ENCODE measurements at places on chromosomes 6 and 20. TPM values are rescaled to one million over a fixed set of nuclear protein-coding genes. Genes with fewer than 3 reads are reported as not detected.

- no peak for DNase-seq
These were observed 479.7 kb upstream of the MARCKS start for GRCh38 chr6:113377362-113377942.

GRCh38 chr20:20407891-20408805 lies 40.2 kb downstream of the INSM1 start:
- peak; percentile 47 for DNase-seq

DNA sequence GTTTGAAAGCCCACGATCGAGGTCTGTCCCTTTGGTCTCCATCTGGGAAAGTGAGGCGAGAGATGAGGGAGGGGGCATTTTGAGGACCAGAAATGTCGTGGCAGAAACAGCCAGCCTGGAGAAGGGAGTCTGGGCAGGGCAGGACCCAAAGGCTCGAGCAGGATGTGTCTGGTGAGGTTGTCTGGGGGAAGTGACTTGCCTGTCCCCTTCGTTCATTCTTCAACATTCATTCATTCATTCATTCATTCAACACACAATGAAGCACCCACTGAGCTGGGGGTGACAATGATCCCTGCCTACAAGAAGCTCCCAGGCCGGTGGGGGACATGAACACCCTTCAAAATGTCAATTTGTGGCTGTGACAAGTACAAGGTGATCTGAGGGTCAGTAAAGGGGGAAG lies 80.5 kb downstream of the CEBPB start:
- DNase-seq = no peak

DNA sequence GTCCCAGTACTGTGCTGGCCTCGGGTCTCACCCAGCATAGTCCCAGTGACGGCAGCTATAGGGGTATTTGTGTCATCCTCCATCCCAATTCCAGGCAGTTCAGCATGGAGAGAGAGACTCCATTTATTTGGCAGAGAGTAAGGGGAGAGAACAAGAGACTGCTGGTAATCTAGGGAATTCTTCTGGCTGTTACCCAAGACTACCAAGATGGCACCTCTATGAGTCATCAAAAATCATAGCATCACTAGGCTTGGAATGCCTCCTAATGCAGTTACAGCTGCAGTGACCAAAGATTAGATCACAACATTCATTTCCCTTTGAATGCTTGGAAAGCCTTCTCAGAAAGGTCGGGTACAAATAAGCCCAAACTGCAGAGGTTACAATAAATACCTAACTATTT lies 660.4 kb upstream of the FLRT3 start:
- peak; percentile 36 for DNase-seq

- DNase-seq = peak; percentile 4
These were observed 9.8 kb downstream of the RGS17 start for GRCh38 chr6:153121311-153121710.

GRCh38 chr6:63307581-63308246 lies 12.1 kb downstream of the LGSN start:
- peak; percentile 11 for DNase-seq

- no peak for DNase-seq
These were observed 35.8 kb upstream of the PHACTR3 start for GRCh38 chr20:59568509-59569024.

DNA sequence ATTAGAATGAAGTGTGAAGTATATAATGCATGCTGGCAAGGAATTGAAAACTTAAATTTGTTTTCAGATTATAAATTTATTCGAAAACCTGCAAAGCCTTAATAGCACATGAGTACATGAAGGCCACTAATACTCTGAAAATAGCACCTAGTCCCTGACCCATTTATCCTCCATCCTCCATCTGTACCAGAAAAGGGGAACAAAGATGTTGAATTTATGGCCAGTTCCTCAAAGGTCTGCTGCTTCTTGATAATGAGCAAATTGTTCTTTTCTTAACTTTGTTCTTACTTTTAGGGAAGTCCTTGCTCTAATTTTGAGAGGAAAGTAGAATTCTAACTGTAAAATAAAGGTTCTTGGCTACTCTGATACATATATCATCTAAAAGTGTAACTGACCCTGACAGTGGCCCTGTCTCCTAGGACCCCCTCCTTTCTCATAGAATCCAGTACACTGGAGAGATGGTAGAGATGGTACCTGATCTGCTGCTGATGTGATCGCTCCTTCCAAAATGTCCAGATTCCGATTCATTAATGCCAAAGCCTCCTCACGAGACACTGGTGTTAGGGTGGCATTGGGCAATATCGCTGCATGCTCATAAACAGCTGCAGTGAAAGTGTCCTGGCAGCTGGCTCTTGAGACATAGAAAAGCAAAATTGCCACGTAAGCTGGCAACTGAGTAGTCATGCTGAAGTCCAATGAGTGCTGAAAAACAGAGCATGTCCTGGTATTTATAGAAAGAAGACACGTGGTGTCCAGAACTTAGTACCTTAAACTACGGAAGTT lies at the start of gene VNN1:
Gene VNN1 (minus strand): TSS at position 704 of the 783 bp plus-strand sequence. CDS start 20 bp downstream, at position 684.
- no peak for DNase-seq

- no peak for DNase-seq
These were observed 330.5 kb downstream of the TFAP2A start for GRCh38 chr6:10084111-10084986.

- DNase-seq = peak; percentile 7
These were observed 591.9 kb downstream of the DOK5 start for GRCh38 chr20:55067158-55067825.

DNA sequence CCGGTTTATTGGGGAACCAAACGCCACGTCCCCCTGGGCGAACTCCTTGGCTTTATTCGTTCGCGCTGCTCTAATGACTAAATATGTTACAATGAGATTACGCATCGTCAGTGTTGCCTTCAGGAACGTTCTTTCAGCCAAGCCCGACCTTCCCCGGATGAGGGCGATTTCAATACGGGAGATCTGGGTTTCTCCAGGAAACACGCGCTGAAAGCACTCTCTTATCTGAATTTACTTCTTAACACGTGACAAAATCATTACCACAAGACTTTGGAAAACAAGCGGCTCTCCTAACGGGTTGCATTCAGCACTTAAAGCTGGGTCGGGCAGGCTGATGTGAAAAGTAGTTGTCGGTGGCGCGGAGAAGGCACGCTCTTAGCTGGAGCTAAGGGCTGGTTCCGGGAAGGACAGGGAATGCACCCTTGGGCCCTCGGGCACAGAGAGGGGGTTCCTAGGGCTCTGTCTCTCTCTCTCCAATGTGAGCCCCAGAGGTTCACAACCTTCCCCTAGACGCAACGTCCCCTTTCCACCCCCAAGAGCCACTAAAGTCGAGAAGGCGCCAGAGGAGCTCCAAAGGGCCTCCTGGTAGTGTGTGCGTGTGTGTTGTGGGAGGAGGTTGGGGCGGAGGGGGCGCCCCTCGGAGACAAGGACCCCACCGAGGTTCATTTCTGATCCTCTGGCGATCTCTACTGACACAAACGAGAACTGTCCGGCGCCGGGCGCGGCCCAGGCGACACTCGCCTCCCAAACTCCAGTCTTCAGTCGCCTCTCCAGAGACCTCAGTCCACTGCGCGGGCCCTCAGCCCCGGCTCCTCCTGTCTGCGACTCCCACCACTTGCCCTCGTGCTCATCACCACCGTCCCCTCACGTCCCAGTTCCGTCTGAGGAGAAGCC lies 7.1 kb upstream of the NKX2-2 start:
- peak; percentile 33 for DNase-seq

- DNase-seq = no peak
These were observed at the start of gene SPATS1 for GRCh38 chr6:44342489-44342888. Gene SPATS1, plus strand, starts transcription at chr6:44342650. Its CDS starts 446 bp downstream, at chr6:44343096.

GRCh38 chr20:46501337-46501942 lies 11.9 kb downstream of the ZNF334 start:
- no peak for DNase-seq

DNA sequence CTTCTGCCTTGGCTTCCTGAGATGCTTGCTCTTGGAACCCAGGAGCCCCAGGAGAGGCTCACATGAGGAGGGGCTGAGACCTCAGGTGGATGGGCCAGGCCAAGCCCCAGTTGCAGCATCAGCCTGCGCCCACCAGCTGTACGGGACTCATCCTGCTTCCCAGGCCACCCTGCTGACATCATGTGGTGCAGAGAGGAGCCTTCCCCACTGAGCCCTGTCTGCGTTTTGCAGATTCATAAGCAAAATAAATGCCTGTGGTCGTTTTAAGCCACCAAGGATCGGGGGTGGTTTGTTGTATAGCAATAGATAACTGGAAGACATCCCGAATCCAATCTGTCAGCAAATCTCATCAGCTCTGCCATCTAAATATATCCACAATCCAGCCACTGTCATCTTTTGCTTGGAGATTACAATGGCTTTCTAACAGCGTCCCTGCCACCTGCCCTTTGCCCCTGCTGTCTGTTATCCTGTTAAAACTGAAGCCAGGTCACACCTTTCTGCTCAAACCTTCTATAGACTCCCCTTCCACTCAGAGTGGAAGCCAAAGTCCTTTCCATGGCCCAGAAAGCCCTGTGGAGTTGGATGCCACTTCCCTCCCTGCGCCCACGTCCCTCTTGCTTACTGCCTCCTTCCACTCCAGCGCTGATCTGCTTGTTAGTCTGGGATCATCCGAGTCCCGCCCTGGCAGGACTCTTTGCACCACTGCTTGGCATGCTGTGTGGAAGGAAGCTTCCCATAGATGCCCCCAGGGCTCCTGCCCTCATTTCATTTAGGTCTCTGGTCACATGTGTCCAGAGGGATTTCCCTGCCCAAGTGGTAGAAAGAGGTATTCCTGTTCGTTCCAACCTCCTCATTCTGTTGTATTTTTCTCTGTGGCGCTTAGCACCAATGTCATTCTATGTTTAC lies 24.0 kb upstream of the MLN start:
- no peak for DNase-seq

GRCh38 chr6:26478985-26479278 lies 21.2 kb upstream of the BTN1A1 start:
- no peak for DNase-seq

DNA sequence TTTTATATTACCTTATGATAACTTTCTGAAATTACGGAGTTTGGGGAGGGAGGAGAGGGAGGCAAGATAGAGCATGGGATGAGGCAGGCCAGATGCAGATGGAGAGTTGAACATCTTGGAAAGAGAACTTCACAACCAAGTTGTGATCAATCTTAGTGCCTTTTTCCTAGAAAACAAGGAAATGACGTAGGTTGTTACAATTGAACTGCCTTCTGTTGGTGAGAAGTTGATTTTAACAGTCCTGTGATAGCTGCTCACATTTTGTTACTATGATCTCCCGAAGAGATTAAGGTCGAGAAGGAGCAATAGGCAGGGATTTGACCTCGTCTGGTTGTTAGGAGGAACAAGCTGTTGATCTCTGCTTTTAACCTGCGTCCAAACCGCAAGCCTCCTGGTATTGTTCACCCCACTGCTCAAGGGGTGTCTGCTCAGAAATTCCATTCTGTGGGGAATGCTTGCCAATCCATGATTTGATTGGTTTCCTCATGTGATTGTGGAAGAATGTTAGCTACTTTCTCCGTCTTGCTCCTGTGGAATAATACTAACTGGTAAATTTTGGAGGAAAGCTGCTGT lies 35.1 kb downstream of the TIAM2 start:
- DNase-seq = peak; percentile 40

- DNase-seq = no peak
These were observed 44.2 kb upstream of the RNF24 start for GRCh38 chr20:4059606-4060005.

- no peak for DNase-seq
These were observed 65.5 kb downstream of the TRMT11 start for GRCh38 chr6:126051791-126052190.

GRCh38 chr6:33490621-33491020 lies 36.2 kb downstream of the ZBTB9 start:
- DNase-seq = no peak

DNA sequence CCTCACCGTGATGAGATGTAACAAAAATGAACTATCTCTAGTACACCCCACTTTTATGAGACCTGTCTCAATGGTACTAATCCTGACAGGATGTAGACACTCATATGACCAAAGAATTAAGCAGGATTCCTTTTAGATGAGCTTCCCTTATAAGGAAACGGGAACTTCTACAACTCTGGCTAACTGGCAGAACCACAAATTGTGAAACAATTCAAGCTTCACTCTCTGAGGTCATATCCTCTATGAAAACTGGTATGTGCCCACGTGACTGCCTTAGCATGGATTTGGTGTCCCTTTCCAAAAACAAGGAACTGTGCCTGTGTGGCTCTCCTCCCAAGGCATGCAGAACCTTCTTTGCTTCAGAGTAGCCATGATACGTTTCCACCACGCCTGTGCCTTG lies 14.1 kb upstream of the CPNE5 start:
- DNase-seq = peak; percentile 85

DNA sequence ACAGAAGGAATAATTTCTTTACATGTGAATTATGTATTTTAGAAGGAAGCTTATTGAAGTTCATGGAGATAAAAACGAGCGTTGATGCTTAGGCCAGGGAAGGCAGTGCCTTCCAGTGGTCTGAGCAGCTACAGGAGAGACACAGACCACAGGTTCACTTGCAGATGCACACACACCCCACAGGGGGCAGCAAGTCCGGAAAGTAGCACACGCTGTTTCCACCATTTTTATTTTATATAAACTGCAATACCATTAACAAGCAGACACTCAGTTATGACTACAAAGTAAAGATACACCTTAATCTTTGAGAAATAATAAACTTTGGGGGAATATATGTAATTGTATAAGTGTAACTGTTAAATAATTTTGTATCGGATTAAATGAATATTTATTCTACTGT lies 13.5 kb upstream of the DACT2 start:
- no peak for DNase-seq

- DNase-seq = peak; percentile 35
These were observed 120.8 kb upstream of the BCLAF1 start for GRCh38 chr6:136410201-136411024.

- DNase-seq = no peak
These were observed 21.6 kb downstream of the CMTR1 start for GRCh38 chr6:37454420-37455140.

- no peak for DNase-seq
These were observed 85.7 kb upstream of the AGPAT4 start for GRCh38 chr6:161359618-161359945.

GRCh38 chr20:17843246-17844132 lies 125.1 kb downstream of the SNX5 start:
- peak; percentile 98 for DNase-seq

GRCh38 chr6:19836799-19837510 lies at the start of gene ID4:
Gene ID4, plus strand, starts transcription at chr6:19837370. Its CDS starts 385 bp downstream, at chr6:19837755.
- peak; percentile 91 for DNase-seq

DNA sequence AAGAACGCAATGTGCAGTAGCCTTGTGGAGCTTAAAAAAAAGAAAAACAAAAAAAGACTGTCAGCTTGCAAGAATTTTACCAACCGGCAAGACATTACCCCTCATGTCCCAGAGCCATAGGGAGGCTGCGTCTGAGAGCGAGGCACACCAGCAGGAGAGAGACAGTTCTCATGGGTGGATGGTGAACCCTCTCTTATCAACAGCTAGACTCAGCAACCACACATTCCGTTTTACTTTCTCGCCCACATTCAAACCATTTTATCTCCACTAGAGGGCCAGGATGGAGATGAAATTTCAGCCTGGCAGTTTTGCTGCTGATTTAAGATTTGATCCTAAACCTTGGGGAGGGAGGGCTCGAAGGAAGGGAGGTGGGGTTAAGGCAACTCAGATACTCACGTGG lies 247.0 kb downstream of the ATXN1 start:
- DNase-seq = peak; percentile 77

- DNase-seq = no peak
These were observed 49.8 kb upstream of the HEY2 start for GRCh38 chr6:125699591-125699990.

The CLPSL1 gene
- total RNA-seq = not detected

The TRAPPC3L gene
- under 0.01 TPM for total RNA-seq

The TCF21 gene
- 8.2 TPM for total RNA-seq

The SLC22A16 gene
- under 0.01 TPM for total RNA-seq

The MCCD1 gene
- not detected for total RNA-seq

The GRM4 gene
- under 0.01 TPM for total RNA-seq

The ADTRP gene
- 1.3 TPM for total RNA-seq

The PTGIS gene
- total RNA-seq = 79.1 TPM

The MUC22 gene
- total RNA-seq = not detected

The TAAR2 gene
- total RNA-seq = not detected
